ENCODE measurements at places on chromosomes 1 and 21. TPM values are rescaled to one million over a fixed set of nuclear protein-coding genes. Genes with fewer than 3 reads are reported as not detected.
A peak's percentile ranks its signal among the peaks of the same experiment; 100 is the strongest.

- DNase-seq, result no peak
- H3K27ac ChIP-seq, result no peak overlapping the region
- H3K27me3 ChIP-seq, result no peaks in the 10 kb centered on the region
- no peaks in the 10 kb centered on the region for H3K36me3 ChIP-seq
- no peak overlapping the region for H3K4me3 ChIP-seq
Measured at GRCh38 chr1:193654951-193655735, 468.7 kb upstream of the B3GALT2 start.

DNA sequence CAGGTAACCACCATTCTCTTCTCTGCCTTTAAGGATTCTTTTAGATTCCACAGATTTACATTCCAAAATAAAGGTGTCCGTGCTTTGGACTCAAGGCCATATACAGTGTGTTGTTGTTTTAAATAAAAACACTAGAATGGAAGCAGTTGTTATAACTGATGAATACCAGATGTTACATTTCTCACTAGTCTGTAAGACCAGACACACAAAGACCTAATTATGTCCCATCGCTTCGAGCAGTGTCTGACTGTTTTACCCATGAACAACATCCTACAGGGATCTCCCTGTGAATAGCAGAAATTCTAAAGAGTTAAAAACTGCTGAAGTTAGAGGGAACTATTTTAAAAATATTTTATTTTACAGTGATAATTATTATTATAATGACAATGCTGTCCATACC lies 574.7 kb upstream of the ZP4 start:
- H3K4me3 ChIP-seq, result no peak overlapping the region
- H3K27ac ChIP-seq, result no peak overlapping the region
- no peak for DNase-seq
- no peaks in the 10 kb centered on the region for H3K4me1 ChIP-seq

DNA sequence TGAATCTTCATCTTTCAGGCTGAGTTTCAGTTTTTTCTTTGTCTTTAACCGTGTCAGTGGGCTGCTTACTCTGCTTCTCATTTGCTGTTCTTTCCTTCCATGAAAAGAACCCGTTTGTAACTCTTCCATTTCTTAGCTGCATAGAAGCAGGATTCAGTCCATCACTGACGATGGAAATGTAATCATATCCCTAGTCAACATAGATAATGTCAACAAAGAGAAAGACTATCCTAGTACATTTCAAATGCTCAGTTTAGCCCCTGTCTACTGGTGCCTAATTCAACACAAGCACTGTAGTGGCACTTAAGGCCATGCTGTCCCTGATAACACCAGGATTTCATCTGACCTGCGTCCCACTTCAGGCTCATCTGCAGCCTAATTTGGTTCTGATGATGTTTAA lies 376 bp downstream of the GBP1 start:
- no peaks in the 10 kb centered on the region for H3K36me3 ChIP-seq
- H3K27ac ChIP-seq, result peak overlapping the region; percentile 60
- H3K4me3 ChIP-seq, result peak overlapping the region; percentile 45
- H3K4me1 ChIP-seq, result peaks cover 4% of the 10 kb centered on the region
- H3K27me3 ChIP-seq, result no peaks in the 10 kb centered on the region

DNA sequence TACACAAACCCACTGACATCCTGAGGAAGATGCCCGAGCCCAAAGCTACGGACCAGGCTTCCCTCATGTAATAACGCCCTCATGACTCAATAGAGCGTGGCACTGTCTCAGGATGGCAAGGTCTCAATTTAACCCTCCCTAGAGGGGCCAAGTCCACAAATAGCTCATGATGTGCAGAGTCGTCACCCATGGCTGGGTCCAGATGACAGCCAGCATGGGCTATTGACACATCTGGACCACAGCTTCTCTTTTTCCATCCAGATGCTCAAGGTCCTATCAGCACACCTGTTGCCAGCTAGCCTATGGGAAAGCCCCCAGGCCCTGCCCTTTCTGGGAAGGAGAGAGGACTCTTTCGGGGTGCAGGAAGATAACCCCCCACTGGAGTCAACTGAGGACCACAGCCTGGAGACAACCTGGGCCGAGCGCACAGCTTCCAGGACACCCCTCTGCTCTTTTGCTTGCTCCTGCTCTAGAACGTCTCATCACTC lies 2.8 kb downstream of the LAPTM5 start:
- no peaks in the 10 kb centered on the region for H3K36me3 ChIP-seq
- H3K27me3 ChIP-seq, result no peaks in the 10 kb centered on the region
- no peaks in the 10 kb centered on the region for H3K4me1 ChIP-seq
- no peak overlapping the region for H3K27ac ChIP-seq
- DNase-seq, result no peak

DNA sequence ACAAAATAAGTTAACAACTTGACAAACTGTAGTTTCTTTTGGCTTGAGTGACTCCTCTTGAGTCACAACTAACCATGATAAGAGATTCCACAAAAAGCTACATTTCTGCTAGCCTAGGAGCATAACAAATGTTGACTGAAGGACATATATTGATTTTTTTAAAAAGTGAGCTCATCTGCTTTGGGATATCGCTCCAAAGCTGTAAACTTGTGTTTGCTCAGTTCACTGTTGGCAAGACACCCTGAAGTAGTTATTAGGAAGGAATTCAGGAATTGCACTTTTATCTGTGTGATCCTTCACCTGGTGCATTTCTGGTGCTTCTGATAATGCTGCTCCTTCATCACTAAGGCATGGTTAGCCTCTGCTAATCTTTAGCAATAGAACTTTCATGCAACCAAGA lies 23.7 kb downstream of the RWDD3 start:
- H3K27ac ChIP-seq, result no peak overlapping the region
- no peaks in the 10 kb centered on the region for H3K4me1 ChIP-seq

The IPO13 gene
- total RNA-seq, result 8.6 TPM

The MRPS14 gene
- 28.5 TPM for total RNA-seq

The ENAH gene
- total RNA-seq, result 112 TPM

- no peaks in the 10 kb centered on the region for H3K27me3 ChIP-seq
- DNase-seq, result no peak
- no peak overlapping the region for H3K27ac ChIP-seq
- peaks cover 4% of the 10 kb centered on the region for H3K4me1 ChIP-seq
- no peak overlapping the region for H3K4me3 ChIP-seq
Measured at GRCh38 chr21:16592381-16592780, 862.6 kb downstream of the USP25 start.

DNA sequence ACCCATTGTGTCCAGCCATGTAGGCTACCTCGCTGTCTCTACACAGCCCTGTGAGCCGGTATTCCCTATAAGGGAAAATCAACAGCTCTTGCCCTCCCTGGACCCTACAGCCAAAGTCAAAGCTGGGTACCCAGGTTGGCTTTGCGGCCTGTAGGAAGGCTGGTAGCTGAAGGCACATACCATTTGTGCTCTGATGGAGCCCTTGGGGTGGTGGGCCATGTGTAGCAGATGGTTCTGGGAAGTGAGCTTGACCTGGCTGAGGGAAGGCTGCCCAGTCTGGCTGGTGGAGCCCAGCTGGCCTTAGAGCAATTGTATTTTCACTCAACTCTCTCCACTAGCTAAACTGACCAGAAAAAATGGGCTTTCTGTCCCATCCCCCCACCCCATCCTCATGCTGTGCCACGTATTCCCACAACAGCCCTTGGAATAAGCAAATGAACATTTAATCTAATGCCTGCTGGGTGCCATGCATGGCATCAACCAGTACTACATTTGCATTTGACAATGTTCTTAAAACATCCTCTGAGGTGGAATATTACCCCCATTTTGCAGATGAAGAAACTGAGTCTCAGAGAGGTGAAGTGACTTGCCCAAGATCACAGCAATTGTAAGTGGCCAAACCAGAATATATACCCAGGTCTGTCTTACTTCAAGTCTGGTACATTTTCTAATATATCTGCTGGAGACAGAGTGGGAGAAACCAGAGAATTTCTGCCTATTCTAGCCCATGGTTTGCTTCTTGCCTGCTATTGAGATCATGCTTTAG lies 56.8 kb downstream of the NDUFS5 start:
- H3K4me3 ChIP-seq, result no peak overlapping the region
- H3K27me3 ChIP-seq, result no peaks in the 10 kb centered on the region
- H3K4me1 ChIP-seq, result peaks cover 3% of the 10 kb centered on the region
- no peak overlapping the region for H3K27ac ChIP-seq

DNA sequence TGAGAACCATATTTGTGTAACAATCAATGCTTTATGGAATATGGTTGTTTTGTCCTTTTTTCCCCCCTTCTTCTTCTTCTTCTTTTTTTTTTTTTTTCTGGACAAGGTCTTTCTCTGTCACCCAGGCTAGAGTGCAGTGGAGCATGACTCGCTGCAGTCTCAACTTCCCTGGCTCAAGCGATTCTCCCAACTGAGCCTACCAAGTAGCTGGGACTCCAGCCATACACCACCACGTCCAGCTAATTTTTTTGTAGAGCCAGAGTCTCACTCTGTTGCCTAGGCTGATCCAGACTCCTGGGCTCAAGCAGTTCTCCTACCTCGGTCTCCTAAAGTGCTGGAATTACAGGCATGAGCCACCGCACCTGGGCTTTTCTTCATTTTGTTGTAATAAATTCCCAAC lies 86.7 kb downstream of the FMN2 start:
- no peaks in the 10 kb centered on the region for H3K27me3 ChIP-seq
- no peaks in the 10 kb centered on the region for H3K36me3 ChIP-seq
- no peak for DNase-seq
- H3K4me1 ChIP-seq, result no peaks in the 10 kb centered on the region
- H3K27ac ChIP-seq, result no peak overlapping the region
- no peak overlapping the region for H3K4me3 ChIP-seq
